ENCODE measurements at places on chromosomes 11 and 22. TPM values are rescaled to one million over a fixed set of nuclear protein-coding genes. Genes with fewer than 3 reads are reported as not detected.
A peak's percentile ranks its signal among the peaks of the same experiment; 100 is the strongest.

GLB1L3 gene
- total RNA-seq = 0.43 TPM

DNA sequence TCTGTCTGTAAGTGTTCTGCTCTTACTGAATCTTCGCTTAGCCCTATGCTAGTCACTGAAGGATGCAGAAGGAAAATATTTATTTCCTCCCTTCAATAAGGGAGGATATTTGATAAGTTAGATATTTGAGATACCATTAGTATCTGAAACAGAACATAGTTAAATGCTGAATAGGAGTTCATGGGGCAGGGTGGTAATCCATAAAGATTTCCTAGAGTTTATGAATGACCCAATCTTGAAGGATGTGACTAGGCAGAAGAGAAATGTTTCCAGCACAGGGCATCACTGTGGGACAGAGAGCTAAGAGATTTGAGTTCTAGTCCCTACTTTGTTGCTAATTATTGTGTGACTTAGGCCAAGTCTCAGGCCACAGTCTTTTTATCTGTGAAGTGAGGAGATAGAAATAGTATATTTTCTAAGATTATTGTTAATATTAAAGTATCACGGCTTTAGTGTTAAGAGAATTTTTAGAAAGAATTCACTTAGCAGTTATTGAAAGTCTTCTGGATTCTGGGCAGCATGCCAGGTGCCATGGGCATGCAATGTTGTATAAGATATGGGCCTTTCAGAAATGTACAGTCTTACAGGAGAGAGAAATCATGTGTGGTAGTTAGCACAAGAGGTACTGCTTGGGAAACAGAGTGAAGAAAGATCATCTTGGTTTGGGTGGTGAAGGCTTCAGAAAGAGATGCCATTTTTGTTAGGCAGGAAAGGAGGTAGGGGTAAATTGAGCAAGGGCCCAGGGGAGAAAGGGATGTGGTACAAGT is 24.0 kb downstream of the SWAP70 start:
- no peak for DNase-seq

GRCh38 chr11:606245-606644 is 9.5 kb downstream of the IRF7 start:
- peak; percentile 88 for DNase-seq

C11orf65 gene
- total RNA-seq = 0.46 TPM

DNA sequence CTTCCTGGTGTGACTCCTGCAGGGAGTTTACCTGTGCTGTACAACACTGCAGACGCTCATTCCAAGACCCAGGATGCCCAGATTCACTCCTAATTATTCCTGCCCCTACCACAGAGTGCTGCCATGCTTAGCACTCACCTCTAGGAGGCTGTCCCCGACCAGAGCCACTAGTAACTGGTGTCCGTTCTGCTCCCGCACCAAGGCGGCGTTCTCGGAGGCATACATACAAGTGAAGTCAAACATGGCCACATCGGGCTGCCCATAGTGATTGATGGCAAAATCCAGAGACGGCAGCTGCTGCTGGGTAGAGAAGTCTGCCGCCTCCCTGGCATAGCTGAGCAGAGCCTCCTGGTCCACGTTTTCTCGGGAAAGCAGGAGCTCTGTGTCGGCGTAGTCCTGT is 122.3 kb upstream of the BID start:
- no peak for DNase-seq

FGF4 gene
- total RNA-seq = not detected

BACE1 gene
- total RNA-seq = 28.9 TPM

DNA sequence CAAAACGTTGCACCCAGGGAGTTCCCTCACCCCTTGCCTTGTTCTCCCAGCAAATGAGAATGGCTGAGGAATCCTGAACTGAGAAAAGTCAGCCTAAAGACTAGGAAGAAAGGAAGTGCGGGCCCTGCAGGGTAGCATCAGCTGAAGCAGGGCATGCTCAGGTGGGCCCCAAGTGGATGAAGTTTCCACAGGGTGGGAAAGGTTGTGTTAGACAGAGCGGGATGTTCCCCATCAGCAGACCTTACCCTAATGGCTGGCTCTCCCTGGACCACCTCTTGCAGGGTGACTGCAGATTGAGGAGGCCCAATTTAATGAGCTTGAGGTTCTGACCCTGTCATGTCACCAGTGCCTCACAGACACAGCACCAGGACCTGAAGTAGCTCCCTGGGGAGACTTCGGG is 81.5 kb upstream of the MYOD1 start:
- DNase-seq = no peak

OPCML gene
- total RNA-seq = not detected

DNA sequence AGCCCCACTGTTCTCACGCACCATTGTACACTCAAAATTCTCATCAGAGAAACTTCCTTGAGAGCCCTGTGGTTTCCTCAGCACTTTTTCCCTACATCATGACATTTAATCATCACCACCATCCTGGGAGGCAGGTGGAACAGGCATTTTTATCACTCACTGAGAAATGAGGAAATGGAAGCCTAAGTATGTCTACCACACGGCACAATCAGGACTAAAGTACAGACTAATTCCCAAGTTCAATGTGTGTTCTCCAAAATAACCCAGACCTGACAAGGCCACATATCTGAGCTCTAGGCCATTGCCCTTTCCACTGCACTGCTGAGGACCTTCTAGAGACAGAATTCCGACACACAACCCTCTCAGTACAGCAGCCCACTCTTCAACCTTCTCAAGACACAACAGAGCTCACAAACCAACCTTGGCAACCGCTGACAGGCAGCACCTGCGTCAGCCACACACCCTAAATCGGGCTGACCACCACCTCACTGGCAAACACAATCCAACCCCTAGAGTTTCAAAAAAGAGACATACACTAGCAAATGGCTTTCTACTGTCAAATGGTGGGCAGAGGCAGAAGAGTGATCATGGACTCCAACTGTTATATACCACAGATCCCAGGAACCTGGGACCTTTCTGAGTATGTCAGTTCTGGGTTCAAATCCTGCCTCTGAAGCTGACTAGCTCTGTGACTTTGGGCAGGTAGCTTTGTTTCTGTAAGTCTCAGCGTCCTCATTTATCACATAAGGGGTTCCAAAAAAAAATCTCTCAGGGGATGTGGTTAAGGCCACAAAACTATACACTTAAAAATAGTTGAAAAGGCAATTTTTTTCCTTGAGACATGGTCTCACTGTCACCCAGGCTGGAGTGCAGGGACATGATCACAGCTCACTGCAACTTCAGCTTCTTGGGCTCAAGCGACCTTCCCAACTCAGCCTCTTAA is 16.3 kb downstream of the SMCO4 start:
- DNase-seq = no peak

DNA sequence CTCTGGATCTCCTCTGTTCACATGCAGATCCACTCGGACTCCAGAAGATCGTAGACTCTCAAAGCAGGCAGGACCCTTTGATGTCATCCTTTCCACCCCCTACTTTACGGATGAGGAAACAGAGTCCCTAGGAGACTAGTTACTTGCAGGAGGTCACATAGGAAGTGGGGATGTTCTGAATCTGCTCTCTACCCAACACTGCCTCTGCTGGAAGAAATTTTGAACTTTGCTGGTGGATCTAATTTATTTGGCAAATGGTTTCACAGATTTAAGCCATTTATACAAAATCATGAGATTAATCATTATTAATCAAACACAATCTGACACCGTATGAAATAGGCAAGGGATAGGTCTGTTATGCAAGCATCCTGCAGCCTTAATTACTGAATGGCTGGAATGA is 55.0 kb upstream of the USP47 start:
- DNase-seq = no peak

NXPE2 gene
- not detected for total RNA-seq

GRCh38 chr22:23856721-23857605 is 712 bp upstream of the SLC2A11 start:
- peak; percentile 77 for DNase-seq

TANGO2 gene
- total RNA-seq = 37.8 TPM

GRCh38 chr11:61760946-61761345 is 8.5 kb downstream of the MYRF start:
- no peak for DNase-seq

MTMR3 gene
- total RNA-seq = 50.6 TPM

WNT11 gene
- total RNA-seq = 8.7 TPM

- peak; percentile 30 for DNase-seq
These were observed 11.9 kb upstream of the TMPRSS4 start for GRCh38 chr11:118064956-118065355.

DNA sequence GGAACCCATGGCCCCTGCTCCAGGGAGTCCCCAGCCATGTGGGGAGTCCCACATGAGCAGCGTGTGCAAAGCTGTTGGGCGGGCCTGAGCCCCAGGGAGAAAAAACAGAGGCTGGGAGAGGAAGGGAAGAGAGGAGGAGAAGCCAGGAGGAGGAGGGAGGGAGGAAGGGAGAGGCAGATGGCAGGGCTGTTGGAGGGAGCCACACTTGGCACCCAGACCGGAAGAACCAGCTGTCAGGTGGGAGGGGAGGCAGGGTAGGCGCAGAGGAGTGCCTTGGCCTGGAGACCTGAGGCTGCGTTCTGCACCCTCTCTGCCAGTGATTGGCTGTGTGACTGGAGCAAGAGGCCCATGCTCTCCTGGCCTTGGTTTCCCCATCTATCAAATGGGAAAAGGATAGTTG is 6.7 kb downstream of the SYNGR1 start:
- no peak for DNase-seq

GRCh38 chr22:45511847-45512261 is 9.2 kb downstream of the FBLN1 start:
- DNase-seq = no peak

GRCh38 chr11:19735909-19736498 is 23.4 kb downstream of the NAV2 start:
- DNase-seq = no peak

GRCh38 chr22:25928038-25928437 is 186.1 kb downstream of the MYO18B start:
- DNase-seq = no peak

- DNase-seq = peak; percentile 89
These were observed at the start of gene NOL12 for GRCh38 chr22:37686002-37686982. TSS of gene NOL12 (plus strand) at chr22:37686343. CDS start at chr22:37686393, 50 bp downstream.

GRCh38 chr11:66752148-66752547 is 23.1 kb upstream of the SPTBN2 start:
- no peak for DNase-seq

LINC01488 gene
- not detected for total RNA-seq

ANO9 gene
- 22.4 TPM for total RNA-seq

DEUP1 gene
- total RNA-seq = not detected

GRCh38 chr11:34235189-34235588 is 122.6 kb downstream of the ABTB2 start:
- DNase-seq = no peak
